ENCODE measurements at places on chromosomes 2 and 18.

DNA sequence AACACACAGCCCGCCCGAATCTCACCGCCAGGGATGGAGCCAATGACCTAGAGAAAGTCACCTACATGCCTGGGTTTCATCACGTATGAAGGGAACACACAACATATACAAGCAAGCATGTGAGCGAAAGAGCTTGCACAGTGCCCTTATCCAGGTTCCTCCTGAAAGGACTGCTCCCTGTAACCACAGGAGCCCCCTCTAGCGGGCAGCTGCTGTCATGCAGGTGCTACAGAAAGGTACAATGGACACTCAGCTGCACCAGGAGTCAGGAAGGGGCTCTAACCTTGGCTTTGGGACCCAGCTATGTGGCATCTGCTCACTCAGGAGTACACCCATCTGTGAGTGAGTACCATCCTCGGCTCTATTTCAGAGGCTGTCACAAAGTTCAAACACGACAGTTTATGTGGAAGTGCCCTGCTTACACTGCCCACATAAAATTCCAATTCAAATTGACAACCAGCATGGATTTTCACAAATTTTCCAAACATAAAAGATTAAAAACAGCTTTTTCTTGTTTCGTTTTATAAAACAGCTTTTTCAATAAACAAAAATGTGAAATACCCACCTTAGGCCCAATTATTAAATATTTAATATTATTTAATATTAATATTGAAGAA is 3.5 kb downstream of the NDUFA10 start:
- no peak for DNase-seq

DNA sequence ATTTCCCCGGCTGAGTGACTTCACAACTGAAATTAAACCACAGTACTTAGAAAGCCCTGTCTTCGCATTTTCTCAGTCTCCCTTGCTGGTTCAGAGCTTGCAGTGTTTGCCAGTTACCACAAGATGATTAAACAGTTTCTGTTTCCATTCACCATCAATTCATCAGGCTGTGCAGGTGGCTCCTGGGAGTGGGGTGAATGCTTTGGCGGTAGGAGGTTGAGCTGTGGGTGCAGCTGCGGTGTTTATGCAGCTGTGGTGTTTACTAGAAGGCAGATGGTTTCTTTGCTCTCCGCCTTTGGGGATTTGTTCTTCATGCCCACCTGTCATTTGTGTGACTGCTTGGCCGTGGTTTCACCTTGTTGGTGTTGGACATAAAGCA is 16.1 kb downstream of the ACOXL start:
- no peak for DNase-seq

- DNase-seq, result no peak
Measured at GRCh38 chr2:189208254-189208653, 28.7 kb upstream of the COL5A2 start.

DNA sequence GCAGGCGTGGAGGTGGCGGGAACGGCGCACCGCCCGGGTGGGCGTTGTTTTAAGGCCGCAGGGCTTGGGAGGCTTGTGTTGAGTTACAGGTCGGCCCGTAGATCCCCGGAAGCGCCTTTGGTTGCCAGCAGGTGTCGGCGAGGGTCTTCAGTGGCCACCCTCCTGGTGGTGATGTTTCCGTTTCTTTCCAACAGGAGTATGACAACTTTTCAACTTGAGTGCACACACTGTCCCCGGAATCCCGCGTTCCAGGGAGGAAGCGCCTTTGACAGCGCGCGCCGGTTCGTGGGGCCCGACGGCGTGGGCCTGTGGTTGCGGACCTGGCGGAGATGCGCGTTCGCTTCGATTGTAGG is 1.0 kb upstream of the HDAC4 start:
- no peak for DNase-seq

DNA sequence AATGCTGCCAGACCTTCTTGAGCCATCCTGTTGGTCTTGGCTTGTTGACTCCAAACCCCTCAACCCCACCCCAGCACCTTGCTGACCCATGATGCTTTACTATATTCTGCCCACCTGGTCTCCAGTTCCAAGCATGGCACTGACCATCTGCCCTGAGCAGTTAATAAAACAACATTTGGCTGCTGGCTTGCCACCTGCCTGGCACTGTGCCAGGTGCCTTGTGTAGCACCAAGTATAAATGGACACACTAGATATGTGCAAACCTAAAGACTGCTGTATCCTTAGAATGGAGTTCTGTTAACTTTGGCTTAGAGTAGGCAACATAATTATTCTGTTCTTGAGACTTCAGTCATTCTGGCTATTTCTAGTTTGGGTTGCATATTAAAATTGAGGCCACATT is 91.4 kb downstream of the ACSL3 start:
- DNase-seq, result no peak

DNA sequence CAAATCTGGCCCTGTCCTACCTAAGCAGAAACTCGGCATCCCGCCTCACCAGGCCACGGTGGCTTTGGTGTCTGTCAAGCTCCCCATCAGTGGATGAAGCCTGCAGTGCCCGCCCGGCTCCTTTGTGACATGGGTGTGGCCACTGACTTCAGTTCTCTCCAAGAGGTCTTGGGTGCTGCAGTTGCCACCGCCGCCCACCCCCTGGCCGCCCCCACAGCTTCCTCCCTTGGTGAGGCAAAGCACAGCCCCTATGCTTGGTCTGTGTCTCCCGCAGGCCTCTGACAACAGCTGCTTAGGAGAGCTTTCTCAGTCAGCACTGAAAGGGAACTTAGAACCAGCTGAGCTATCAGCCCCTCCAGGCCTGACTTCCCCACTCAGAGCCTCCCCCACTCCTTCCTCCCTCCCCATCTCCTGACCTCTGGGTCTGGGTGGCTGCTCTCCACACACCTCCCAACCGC is 22.9 kb upstream of the GPR55 start:
- no peak for DNase-seq

DNA sequence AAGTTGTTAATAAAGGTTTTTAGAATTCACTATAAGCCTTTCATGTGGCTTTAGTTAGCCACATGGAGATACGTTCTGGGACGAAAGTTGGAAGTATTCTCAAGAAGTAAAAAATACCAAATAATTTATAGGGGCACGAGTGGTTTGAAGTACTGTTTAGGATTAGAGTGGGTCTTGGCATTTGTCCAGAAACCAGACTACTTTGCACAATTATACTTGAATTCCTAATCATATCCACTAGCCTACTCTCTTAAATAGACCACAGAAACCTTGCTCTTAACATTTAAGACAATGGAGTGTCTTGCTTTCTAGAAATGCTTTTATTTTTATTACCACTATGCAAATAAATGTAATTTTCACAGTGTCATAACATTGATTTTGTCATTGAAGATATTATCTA is 44.6 kb downstream of the UBE2E3 start:
- no peak for DNase-seq

DNA sequence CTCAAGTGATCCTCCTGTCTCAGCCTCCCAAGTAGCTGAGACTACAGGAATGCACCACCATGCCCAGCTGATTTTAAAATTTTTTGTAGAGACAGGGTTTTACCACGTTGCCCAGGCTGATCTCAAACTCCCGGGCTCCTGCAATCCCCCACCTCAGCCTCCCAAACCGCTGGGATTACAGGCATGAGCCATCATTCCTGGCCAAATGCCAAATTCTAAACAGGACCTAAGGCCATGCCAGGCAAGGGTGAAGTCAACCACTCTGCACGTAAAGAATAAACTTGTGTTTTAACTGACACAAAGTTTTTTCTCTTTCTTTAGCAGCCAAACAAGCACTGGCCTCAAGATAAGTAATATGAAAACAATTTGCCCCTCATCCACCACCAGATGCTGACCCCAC is 37.4 kb upstream of the SATB2 start:
- no peak for DNase-seq

GRCh38 chr2:134189009-134189720 is 64.7 kb upstream of the MGAT5 start:
- no peak for DNase-seq

GRCh38 chr2:178263159-178263860 is 69.0 kb downstream of the OSBPL6 start:
- DNase-seq, result no peak

DNA sequence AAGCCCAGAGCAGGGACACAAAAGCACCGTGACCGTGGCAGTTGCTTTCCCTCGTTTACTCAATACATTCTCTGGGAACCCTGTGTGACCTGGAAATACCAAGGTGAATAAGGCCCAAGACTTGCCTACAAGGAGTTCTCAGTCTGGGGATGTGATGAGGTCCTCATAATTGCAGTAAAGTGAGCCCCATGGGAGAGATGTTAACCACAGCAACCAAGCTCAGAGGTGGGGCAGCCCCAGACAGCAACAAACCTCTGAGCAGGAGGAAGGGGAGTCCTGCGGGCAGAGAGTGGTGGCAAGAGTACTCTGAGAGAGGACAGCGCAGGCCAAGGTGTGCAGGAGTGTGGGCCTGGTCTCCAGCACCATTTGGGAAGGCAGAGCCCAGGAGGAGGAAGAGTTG is 91.6 kb downstream of the TTC32 start:
- DNase-seq, result no peak

DNA sequence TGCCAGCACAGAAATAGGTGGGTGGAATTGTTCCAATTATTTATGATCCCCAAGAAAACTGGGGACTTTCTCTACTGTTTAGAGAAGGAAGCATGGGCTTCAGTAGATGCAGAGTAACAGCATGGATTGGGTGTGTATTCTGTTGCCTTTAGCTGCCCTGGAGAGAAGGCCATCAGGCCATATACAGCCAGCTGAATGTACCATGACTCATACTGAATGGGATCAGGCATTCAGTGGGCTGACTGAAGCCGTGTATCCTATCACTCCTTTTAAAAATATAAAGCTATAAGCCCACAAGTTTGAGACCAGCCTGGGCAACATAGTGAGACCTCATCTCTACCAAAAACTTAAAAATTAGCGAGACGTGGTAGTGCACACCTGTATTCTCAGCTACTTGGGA is 16.7 kb upstream of the PLEKHM3 start:
- DNase-seq, result no peak

GRCh38 chr2:240507778-240508251 is 50.0 kb downstream of the ANKMY1 start:
- DNase-seq, result no peak

DNA sequence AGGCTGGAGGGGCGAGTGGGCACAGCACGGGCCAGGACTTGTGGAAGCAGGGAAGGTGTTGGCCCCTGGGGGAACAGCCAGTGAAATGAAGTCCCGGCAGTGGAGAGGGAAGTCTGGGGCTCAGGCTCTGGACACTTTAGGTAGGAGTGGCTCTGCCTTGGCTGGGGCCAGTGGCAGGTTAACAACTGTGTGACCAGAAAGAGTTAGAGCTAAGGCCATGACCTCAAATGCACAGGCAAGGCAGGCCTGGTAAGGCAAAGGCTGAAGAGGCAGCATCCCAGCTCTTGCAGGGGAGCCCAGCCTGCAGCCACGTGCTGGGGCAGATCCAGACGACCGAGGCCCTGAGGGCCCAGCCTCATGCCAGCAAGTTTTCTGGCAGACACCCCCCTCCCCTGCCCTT is 21.5 kb downstream of the PCARE start:
- no peak for DNase-seq

DNA sequence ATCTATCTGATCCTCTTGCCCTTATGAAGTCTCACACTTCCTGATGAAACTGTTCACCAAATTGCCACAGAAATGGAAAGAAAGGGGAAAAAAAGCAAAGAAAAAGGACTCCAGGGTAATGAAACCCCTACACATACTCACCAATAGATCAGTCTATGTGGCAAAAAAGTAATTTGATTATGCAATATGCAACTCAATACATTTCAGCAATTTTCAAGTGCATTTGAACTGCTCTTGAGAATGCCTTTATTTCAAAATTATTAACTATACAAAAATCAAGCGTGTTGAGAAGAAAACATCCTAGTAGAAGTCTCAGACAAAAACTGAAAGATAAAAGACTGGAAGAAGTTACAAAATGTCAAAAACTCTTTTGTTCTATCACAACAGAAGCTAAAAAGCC is 32.2 kb upstream of the PTPN4 start:
- DNase-seq, result no peak

- DNase-seq, result no peak
Measured at GRCh38 chr2:178804791-178805190, 2.4 kb downstream of the TTN start.

DNA sequence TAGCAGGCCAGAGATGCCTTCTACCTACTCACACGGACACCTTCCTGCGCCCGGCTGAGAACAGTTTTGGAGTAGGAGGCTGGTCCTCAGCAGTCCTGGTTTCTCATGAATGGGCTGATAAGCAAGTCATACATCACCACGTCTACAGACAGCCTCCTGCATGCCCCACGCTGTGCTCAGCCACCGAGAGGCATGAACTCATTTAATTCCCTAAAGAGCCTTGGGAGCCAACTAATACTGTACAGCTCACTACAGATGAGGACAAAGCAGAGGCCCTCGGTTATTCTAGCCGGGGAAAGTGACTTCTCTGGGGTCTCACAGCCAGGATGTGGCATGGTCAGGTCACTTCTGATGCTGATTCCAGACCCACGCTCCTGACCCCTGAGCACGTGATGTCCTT is 105.6 kb downstream of the TSHZ1 start:
- DNase-seq, result no peak

DNA sequence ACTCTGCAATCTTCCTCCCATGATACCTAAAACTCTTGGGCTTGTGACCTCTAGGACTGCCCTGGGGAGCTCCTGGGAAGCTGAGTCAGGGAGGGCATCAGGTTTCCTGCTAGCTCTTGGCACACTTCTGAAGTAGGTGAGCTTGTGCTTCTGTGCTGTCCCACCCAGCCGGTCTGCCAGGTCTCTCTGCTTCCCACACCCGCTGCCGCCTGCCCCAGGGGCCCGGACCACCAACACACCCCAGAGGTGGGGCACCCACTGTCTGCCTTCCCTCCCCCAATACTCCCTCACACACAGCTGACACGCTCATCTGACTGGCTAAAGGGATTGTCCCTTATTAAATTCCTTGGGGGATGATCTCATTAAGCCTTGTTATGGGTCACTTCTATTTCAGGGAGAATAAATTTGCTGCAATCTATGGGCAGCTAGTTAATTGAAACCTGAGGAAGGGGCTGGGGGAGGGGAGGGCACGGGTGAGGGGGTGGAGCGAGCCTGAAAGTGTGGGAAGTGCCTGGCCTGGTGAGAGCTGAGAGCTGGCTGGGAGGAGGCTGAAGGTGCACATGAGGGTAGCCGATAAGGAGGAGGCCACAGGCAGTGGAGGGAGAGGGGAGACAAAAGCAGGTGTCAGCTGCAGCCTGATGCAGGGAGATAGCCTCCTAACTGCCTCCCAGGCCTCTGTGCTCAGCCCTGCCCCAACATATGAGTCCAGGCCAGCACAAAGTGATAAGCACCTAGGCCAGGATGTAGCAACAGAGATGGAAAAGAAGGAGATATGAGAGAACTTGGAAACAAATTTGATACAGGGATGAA is 48.8 kb downstream of the HAUS1 start:
- DNase-seq, result no peak

All from esophagus squamous epithelium (tissue), 5 donors.